ENCODE measurements at places on chromosomes 12 and 14. TPM values are rescaled to one million over a fixed set of nuclear protein-coding genes. Genes with fewer than 3 reads are reported as not detected.

The RABGGTA gene
- total RNA-seq = 24.0 TPM

The SERPINA3 gene
- 11,347 TPM for total RNA-seq

The RPL10L gene
- not detected for total RNA-seq

The ACOT6 gene
- not detected for total RNA-seq

The CCDC196 gene
- not detected for total RNA-seq

The KRT6A gene
- total RNA-seq = not detected

The GALNT16 gene
- total RNA-seq = 1.7 TPM

The FAM186B gene
- total RNA-seq = 0.77 TPM

The JDP2 gene
- 12.0 TPM for total RNA-seq

The MSI1 gene
- 1.6 TPM for total RNA-seq

The CCDC197 gene
- not detected for total RNA-seq

The SLCO1A2 gene
- total RNA-seq = 0.06 TPM

The RNU7-1 gene
- total RNA-seq = not detected

The POP5 gene
- total RNA-seq = 14.2 TPM

The HOXC12 gene
- total RNA-seq = not detected

The ADSS1 gene
- total RNA-seq = 41.1 TPM

The ZC2HC1C gene
- 9.6 TPM for total RNA-seq

The DDIT3 gene
- total RNA-seq = 11.3 TPM

The GUCY2C gene
- total RNA-seq = not detected

The IFNG-AS1 gene
- not detected for total RNA-seq

The GCN1 gene
- total RNA-seq = 40.8 TPM

The KCNA5 gene
- 0.25 TPM for total RNA-seq

The GPR84 gene
- 0.35 TPM for total RNA-seq

The ZFHX2 gene
- total RNA-seq = 0.83 TPM

The ADAMTS20 gene
- total RNA-seq = not detected

The FAM222A gene
- total RNA-seq = 1.2 TPM

The CLEC7A gene
- total RNA-seq = 4.4 TPM

The TXNDC16 gene
- total RNA-seq = 2.6 TPM

The IL22 gene
- not detected for total RNA-seq

The ESRRB gene
- total RNA-seq = 0.26 TPM

The CLEC1B gene
- 23.5 TPM for total RNA-seq

The NID2 gene
- total RNA-seq = 4.3 TPM

The FGF6 gene
- total RNA-seq = not detected

The IFT81 gene
- total RNA-seq = 5.1 TPM

The REC8 gene
- 2.2 TPM for total RNA-seq

The SLC35E3 gene
- 5.7 TPM for total RNA-seq

The CLEC2A gene
- total RNA-seq = not detected

The RD3L gene
- not detected for total RNA-seq

The SIX6 gene
- not detected for total RNA-seq

The AMDHD1 gene
- 97.8 TPM for total RNA-seq

The PRB2 gene
- not detected for total RNA-seq

The TEP1 gene
- total RNA-seq = 17.6 TPM

The PLEKHA5 gene
- total RNA-seq = 15.6 TPM

The GRIP1 gene
- 0.26 TPM for total RNA-seq

The RNASE2 gene
- total RNA-seq = 1.7 TPM

The GPR135 gene
- 1.3 TPM for total RNA-seq

The LRRK2 gene
- 19.1 TPM for total RNA-seq

The ABCD2 gene
- 0.05 TPM for total RNA-seq

The HIP1R gene
- total RNA-seq = 33.8 TPM

All from right lobe of liver (tissue), 6 donors.